ENCODE measurements at places on chromosomes 6 and 20.

- DNase-seq: no peak
Measured at GRCh38 chr6:56072856-56073255, 174.5 kb downstream of the COL21A1 start.

GRCh38 chr20:42125426-42125825 lies 507.2 kb upstream of the CHD6 start:
- DNase-seq: no peak

DNA sequence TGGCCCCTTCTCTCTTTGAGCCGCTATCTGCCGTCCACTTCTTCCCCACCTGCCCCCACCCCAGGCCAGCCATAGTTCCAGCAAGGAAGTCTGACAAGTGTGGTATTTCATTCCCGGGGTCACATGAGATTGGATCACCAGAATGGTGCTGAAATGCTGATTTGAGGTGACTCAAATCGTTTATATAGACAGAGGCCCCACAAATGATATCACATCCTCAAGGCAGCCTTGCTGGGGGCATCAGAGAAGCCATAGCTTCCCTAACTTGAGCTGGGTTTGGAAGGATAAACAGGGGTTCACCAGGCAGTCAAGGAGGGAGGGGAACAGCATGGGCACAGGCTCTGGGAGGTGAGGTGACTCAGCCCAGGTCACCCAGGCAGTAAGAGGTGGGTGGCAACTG lies 9.9 kb downstream of the SDCBP2 start:
- DNase-seq: no peak

DNA sequence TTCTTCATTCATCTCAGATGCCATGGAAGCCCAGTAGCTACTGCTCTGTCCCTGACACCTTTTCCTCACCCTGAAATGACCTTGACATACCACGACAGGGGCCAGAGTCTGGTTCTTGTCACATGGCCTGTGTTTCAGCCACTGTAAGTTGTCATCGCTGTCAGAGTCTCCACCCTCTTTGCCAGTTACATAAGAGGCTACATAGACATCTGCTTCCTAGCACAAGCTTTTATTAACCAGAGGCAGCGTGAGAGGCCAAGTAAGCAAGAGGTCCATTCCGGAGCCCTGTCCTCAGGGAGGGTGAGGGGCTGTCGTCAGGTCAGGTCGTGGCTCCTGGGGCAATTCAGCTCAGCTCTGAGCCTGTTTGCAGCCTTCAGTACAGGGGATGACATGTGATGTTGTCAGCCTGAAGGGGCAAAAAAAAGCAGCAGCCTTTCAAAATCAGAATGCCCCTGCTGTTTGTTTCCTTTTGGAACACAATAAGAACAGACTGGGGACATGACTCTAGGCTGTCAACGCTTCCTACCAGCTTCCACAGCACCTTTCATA lies 146.3 kb downstream of the MTFR2 start:
- no peak for DNase-seq

DNA sequence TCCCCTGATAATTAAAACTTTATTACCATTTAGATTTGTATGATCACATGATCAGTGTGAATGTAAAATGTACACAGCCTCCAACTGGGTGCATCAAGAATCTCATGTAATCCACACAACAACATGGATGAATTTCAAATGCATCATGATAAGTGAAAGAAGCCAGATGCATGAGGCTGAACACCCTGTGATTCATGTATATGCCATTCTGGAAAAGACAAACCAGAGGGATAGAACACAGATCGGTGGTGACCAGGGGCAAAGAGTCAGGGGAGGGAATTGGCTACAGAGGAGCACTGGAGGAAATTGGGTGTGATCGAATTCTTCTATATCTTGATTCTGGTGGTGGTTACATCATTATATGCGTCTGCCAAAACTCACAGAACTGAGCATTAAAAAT lies 170.7 kb upstream of the SLC24A3 start:
- no peak for DNase-seq

Measured in NCI-H1694 treated with DMSO at 0.1 percent for 48 hours (cell line).